ENCODE measurements at places on chromosomes 1 and 21.

GRCh38 chr21:16540966-16541727 is 811.4 kb downstream of the USP25 start:
- DNase-seq = no peak

DNA sequence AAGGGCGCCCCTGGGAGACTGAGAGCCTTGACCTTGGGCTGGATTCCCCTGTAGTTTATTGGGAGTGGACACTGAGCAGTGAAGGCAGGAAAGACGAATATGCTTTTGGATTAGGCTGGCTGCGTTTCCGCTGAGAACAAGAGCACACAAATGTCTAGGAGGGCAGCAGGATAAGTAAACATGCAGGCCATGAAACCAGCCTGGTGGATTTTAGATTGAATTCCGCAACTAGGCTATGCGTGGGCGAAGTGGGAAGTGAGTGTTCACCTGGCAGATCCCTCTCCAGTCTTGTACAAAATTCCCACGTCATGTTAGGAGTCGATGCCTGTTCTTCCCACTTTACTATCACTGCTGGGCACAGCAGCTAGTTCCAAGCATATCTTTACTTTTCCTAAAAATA is 21.4 kb upstream of the KCNJ6 start:
- DNase-seq = no peak

- DNase-seq = no peak
Measured at GRCh38 chr1:178121883-178122282, 28.0 kb downstream of the RASAL2 start.

GRCh38 chr1:172402878-172403569 is 17.5 kb upstream of the C1orf105 start:
- DNase-seq = no peak

GRCh38 chr1:51526248-51526647 is 7.2 kb upstream of the EPS15 start:
- DNase-seq = no peak

- no peak for DNase-seq
Measured at GRCh38 chr21:42367367-42368165, 1.2 kb upstream of the TFF1 start.

DNA sequence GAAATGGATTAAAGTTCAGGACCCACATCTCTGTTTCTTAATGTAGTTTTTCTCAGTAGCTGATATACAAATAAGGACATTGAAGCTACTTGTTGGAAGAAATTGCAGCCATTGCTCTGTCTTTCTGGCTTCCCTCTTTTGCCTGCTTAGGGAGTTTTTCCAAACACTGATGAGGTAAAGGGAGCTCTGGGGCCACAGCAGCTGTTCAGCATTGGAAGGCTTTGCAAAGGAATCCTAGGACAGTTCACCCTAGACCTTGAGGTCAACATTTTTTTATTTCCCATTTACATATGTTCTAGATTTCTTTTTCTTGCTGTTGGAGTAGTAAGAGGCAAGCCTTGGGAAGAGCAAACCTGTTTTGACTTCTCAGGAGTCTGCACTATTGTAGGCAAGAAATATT is 126.9 kb upstream of the PLPPR5 start:
- no peak for DNase-seq

DNA sequence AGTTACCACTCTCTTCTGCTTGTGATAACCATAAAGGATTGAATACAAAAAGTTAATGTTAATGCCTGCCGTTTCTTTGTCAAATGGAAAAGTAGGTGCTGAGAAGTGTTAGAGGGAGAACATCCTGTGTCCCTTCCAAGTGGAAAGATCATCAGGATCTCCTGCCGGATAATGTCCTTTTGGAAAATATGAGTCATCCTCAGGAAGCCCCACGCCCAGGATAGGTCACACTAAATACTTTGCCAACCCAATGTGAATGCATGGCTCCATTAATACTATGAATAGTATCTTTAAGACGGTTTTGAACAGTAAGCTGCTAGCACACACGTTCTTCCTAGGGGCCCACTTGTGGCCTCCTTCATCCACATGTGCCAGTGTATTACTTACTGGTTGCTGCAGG is 279.5 kb downstream of the ZNF326 start:
- no peak for DNase-seq

GRCh38 chr1:209223791-209224190 is 359.7 kb upstream of the CAMK1G start:
- no peak for DNase-seq
